NCI-H2029 (cell line): ENCODE measurements at places on chromosomes 11 and 22.

GRCh38 chr11:118282606-118283005, 18.5 kb upstream of the MPZL2 start:
- no peak for DNase-seq

- no peak for DNase-seq
Observed at GRCh38 chr11:72780296-72781062, 13.4 kb downstream of the STARD10 start.

- DNase-seq, result no peak
Observed at GRCh38 chr11:95505927-95506426, 275.0 kb upstream of the SESN3 start.

DNA sequence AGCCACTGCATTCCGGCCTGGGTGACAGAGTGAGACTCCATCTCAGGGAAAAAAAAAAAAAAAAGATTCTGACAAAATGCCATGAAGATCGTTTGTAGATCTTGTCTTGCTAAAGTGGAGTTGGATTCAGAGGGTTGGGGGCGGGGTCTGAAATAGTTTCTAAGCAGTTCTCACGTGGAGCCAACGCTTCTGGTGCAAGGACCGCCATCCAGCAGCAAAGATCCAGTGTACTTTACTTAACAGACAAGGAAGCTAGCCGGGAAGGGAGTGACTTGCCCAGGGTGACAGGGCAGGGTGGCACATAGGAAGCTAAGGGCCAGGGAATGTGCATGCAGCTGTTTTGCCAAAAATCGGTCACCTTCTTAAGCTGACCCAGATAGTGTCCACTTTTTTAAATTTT, 27.4 kb downstream of the APOL1 start:
- DNase-seq, result no peak

GRCh38 chr11:107699371-107700285, 12.2 kb downstream of the SLN start:
- DNase-seq, result no peak

- no peak for DNase-seq
Observed at GRCh38 chr11:45180848-45181192, 34.4 kb downstream of the PRDM11 start.

GRCh38 chr11:100727410-100727809, 40.3 kb downstream of the ARHGAP42 start:
- no peak for DNase-seq

DNA sequence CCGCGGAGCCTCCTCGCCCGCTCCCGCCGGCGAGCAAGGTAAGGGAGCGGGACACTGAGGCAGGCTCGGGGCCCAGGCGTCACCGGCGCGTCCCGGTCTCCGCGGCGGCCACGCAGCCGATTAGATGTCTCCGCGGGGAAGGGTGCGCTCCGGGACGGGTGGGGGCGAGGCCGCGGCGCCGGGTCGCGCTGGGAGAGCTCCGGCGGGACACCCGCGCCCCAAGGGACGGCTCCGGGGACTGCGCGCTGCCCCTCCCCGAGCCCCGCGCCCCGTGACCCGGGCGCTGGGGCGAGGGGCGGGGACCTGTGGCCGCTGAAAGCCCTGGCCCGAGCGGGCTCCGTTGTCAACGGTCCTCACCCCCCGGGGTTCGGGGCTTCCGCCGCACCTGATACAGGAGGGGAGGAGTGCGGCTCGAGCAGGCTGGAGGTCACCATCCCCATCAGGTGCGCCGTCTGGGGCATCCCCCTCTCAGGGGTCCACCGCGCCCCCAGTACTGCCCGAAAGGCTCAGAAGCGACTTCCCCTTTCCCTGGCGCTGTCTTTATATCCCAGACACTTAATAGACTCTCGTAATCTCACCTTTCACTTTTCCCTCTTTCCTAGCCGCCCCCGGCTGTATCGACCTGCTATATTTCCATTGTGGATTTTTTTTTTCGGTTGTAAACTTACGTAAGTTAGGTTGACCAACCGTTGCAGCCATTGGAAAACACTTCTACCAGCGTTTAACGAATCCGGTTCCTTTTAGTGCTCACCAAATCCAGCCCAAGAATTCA, 573 bp downstream of the PPFIA1 start:
- peak; percentile 3 for DNase-seq

- no peak for DNase-seq
Observed at GRCh38 chr11:104812103-104812788, 86.0 kb downstream of the CASP12 start.

GRCh38 chr11:76615950-76616349, 54.6 kb downstream of the LRRC32 start:
- no peak for DNase-seq

- no peak for DNase-seq
Observed at GRCh38 chr11:76770642-76771445, 12.3 kb upstream of the TSKU start.

DNA sequence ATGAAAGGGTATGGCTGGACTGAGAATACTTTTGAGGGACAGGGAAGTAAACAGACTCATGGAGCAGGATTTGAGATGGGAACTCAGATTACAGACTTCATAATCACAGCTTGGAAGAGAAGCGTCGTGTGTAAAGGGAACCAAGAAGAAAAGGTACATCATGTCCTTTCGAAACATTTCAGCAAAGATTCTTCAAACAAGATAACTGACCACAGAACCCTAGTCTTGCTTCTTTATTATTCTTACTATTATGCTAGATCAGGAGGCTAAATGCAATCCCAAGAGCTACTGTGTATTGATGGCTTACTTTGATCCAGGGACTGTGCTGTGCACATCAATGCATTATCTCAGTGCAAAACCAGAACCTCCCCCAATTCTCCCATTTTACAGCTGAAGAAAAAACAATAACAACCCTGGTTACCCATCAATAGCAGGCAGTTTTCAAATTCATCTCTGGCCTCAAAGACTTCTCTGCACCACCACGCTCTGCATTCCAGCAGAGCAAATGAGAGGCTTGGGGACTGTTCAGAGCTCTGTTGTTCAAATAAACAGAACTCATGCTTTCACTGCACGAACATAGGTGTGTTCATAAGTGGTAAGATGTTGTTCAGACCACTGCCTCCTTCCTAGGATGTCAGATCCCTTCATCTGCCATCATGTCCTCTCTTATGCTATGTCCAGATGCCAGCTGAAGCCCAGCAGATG, 104.8 kb upstream of the NAV2 start:
- DNase-seq, result no peak

DNA sequence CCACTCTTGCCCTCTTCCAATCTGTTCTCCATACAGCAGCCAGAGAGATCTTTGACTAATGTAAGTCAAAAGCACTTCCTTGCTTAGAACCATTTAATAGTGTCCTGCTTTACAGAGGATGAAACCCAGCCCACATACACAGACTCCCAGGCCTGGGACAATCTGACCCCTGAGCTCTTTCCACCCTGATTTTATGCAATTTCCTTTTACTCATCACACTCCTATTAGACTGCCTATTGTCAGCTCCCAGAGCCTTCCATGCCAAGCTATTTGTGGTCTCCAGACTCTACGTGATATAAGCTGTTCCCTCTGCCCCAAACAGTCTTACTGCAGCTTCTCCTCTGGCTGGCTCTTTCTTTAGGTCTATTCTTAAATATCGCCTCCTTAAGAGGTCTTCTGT, 28.1 kb downstream of the ME3 start:
- DNase-seq, result no peak

- peak; percentile 27 for DNase-seq
Observed at GRCh38 chr11:34653851-34654482, 33.1 kb downstream of the EHF start.

DNA sequence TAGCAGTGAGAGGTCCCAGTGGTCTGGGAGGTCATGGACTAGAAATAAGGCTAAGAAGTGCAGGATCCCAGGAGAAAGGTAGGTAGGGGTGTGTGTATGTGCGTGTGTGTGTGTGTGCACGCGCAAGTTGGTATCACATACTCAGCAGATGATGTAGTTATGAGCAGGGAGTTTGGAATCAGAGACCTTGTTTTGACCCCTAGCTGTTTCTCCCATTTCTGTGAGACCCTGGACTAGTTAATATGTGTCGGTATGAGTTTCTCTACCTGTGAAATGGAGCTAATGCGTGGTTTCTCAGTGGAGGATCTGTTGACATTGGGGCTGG, 1.3 kb downstream of the SERPING1 start:
- no peak for DNase-seq

GRCh38 chr11:16225623-16226022, 130.7 kb downstream of the SOX6 start:
- no peak for DNase-seq
